ENCODE measurements at places on chromosomes 11 and 22.
A peak's percentile ranks its signal among the peaks of the same experiment; 100 is the strongest.

- DNase-seq, result no peak
These were observed 27.0 kb downstream of the PITPNB start for GRCh38 chr22:27892064-27892463.

DNA sequence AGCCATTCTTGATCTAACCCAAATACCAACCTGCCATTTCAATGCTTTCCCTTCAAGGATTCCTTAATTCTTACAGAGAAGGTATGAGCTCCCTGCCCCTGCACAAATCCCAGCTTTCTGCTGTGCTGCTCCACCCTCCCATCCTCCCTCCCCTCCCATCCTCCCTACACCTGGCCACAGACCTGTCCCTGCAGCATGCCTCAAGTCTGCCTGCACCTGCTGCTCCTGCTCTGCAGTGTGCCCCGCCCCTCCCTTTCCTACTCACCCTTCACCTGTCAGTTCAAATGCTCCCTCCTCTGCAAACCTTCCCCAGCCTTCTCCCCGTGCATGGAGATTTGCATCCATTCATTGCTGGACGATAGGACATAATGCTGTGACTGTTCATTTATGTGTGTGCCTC is 139.9 kb upstream of the NARS2 start:
- DNase-seq, result no peak

- DNase-seq, result no peak
These were observed 114.4 kb downstream of the CADM1 start for GRCh38 chr11:115389790-115390189.

GRCh38 chr22:19130959-19131684 is at the start of gene TSSK2:
Gene TSSK2 (plus strand): TSS chr22:19131308. CDS start chr22:19131400, 92 bp downstream.
- no peak for DNase-seq

DNA sequence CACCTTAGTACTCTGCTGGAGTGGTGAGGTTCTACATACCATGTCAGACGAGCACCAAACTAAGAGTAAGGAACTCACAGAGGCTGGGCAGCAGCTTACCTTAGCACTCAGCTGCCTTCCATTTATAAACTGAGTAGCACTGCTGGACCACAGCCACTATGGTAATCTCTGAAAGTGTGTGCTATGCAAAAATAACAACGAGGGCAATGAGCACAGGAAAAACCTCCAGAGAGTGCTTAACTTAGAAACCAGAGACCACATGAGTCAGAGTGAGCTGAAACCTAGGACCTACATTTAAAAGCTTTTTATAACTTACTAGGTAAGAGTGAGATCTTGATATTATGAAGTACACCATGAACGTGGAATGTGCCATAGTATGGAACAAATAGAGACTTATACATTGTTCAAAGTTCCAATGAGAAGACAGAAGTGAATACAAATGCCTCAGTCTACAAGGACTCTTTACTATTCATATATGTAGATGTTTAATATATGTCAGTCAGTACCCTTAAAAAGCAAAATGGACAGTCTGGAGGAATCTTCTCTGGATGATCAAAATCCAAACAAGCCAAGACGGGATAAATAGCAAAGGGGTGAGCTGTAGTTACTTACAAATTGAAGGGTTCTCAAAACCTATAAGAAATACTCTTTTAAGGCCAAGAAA is 17.2 kb upstream of the CD59 start:
- DNase-seq, result no peak

GRCh38 chr22:37403267-37403960 is 23.9 kb downstream of the ELFN2 start:
- DNase-seq, result no peak

- DNase-seq, result no peak
These were observed 273.2 kb downstream of the KIRREL3 start for GRCh38 chr11:126727381-126727780.

- DNase-seq, result no peak
These were observed 29.8 kb downstream of the SREBF2 start for GRCh38 chr22:41862530-41863266.

- no peak for DNase-seq
These were observed 662.5 kb upstream of the TENM4 start for GRCh38 chr11:80103142-80103859.

DNA sequence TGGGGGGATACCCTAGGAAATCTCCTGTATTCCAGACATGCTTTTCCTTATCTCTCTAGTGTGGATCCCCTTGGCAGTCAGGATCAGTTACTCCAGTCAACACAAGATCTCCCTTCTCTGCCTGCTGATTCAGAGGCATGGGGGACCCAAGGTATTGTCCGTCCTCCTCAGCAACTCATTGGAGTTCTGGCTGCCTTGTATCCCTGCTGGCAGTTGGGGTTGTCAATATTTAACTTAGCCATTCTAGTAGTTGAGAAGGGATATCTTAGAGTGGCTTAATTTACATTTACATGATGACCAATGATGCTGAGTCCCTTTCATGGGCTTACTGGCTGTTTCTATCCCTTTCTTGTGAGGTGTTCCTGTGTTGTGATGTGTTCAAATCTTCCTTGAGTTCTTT is 74.2 kb downstream of the GRK3 start:
- no peak for DNase-seq

DNA sequence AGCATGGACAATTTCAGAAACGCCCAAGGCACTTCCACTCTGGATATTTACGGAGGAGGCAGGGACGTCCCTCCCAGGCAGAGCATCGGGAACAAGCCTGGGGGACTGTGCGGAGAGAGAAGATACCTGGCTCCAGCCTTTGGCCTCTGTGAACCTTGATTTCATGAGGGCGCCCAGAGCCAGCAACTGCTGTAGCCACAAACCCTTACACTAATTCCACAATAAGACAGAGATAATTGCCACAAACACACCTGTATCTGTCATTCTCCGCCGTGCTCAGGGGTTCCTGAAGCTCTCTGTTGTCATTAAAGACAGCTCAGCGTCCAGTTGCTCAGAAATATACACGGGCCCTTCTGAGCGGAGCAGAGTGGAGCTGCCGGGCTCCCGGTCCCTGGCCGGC is 1292.1 kb downstream of the TBC1D22A start:
- DNase-seq, result no peak

- no peak for DNase-seq
These were observed 5.8 kb upstream of the ATG16L2 start for GRCh38 chr11:72808331-72808798.

- DNase-seq, result no peak
These were observed 1294.8 kb downstream of the TBC1D22A start for GRCh38 chr22:48057116-48057835.

- no peak for DNase-seq
These were observed 16.2 kb downstream of the JHY start for GRCh38 chr11:122898799-122899198.

DNA sequence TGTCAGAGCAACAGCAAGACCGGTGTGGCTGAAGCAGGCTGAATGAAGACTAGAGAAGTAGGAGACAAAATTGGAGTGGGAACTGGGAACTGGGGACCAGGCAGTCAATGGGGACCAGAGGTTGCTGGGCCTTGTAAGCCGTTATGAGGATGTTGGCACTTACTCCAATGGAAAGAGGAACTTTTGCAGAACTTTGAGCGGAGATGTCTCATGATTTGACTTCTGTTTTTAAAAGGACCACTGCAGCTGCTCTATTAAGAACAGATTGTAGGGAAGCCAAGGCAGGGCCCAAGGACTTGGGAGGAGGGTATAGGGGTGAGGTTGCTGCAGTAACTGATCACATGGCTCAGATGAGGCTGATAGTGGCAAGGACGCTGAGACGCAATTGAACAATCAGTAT is 34.2 kb downstream of the IL18 start:
- DNase-seq, result peak; percentile 64

- DNase-seq, result no peak
These were observed 70.8 kb downstream of the KCNJ1 start for GRCh38 chr11:128796270-128796669.

- no peak for DNase-seq
These were observed 815 bp downstream of the EHD1 start for GRCh38 chr11:64877390-64878222.

- peak; percentile 60 for DNase-seq
These were observed 86.3 kb downstream of the CCDC83 start for GRCh38 chr11:85941380-85941973.

- DNase-seq, result no peak
These were observed 174.4 kb upstream of the NARS2 start for GRCh38 chr11:78748918-78749690.

GRCh38 chr11:6443269-6444003 is 2.6 kb upstream of the HPX start:
- DNase-seq, result peak; percentile 75

DNA sequence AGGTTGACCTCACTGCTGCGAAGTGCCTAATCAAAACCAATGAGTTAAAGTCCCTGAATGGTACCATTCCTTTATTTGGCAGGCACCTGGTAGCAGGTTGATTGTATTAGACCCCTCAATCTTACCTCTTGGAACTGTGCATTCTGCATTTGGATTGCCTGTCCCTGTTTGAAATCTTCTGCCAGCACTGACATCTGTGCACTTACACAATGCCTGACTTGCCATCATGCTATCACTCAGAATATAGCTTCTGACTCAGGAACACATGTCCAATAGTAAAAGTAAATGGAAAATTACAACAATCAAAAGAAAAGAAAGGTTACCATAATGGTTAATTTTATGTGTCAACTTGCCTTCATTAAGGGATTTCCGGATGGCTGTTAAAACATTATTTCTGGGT is 366.0 kb upstream of the PDGFD start:
- no peak for DNase-seq

- no peak for DNase-seq
These were observed 105.1 kb downstream of the ARHGAP32 start for GRCh38 chr11:129086976-129087375.

DNA sequence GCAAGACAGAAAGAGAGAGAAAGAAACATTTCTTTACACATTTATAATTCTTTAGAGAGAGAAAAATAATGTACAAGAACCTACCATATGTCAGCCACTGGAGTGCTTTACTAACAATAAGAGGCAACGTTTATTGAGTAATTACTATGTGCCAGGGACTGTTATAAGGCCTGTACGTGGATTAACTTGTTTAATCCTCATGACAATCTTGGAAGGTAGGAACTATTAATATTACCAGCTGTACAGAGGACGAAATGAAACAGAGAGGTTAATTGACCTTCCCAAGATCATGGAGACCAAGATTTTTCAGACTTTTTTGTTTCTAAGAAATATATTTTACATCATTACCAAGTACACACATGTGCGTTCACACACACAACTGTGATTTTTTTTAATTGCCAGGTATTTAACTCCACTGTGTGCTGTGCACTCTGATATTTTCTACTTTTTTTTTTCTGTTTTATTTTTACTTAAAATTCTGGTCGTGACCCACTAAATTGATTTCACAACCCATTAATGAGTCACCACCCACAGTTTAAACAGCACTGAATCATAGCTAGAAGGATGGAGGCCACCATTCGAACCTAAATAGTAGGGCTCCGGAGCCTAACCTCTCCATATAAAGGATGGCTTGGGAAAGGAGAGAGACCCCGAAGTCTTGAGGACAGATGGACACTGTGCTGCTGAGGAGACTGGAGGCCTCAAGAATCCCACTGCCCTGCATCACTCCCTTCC is 21.4 kb downstream of the CREB3L1 start:
- peak; percentile 51 for DNase-seq

DNA sequence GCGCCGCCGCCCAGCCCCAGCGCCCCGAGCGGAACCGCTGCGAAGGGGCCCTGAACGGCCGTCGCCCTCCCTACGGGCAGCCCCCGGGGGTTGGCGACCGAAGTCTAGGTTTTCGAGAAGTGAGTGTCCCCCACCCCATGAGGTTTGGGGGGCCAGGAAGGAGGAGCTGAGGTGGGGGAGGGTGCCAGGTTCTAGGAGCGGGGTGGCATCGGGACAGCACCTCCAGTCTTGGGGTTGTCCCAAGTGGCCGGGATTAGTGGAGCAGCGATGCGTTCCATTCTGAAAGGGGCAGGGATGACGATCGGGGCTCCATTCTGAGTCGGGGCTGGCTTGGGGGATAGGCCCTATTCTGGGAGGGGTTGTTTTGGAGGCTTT is 408 bp downstream of the PPP2R5B start:
- peak; percentile 15 for DNase-seq

DNA sequence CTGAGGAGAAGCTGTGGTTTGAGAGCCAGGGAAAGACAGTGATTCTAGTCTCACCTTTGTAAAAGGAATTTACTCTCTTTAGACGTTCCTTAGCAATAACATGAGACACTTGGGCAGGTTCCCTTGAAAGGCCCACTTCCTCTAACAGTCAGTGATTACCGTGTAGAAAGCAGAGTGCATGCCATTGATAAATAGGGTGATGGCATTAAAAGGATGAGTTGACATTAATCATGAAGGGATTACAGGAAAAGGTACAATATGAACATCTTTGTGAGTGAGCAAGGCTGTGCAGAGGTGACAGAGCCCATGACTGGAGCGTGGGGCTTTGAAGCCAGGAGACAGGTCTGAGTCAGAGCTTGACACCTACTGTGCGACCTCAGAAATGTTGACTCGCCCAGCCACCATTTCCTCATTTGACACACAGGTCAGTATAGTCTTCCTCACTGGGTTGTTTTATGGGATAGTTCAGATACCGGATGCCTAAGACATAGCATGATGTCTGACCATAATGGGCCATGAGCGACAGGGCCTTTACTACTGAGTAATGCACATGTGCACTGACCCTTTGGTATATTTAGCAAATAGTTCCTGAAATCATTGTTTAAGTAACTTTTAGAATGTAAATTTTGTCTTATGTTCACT is 341.7 kb upstream of the MTNR1B start:
- DNase-seq, result no peak

DNA sequence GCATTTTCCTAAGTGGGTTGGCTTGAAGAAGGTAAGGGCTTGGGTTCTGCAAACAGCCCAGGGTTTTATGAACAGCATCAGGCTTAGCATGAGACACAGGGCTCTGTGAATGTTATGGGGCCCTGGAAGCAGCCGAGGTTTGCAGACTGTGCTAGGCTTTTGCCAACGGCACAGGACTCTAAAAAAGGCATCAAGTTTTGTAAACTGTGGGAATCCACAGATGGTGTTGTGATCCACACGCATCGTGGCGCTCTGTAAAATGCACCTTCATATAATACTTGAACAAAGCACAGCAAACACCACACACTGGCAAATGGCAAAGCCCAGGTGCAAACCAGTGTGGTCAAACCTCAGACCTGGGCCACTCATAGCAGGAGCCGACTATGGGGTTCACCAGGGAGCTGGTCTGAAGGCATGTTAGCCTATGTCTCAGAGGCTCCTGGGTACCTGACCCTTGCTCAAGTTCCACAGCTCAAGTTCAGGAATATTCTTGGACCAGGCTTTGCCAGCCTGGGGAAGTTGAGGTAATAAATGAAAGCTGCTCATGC is 2.4 kb upstream of the SLCO2B1 start:
- DNase-seq, result no peak

GRCh38 chr11:65102142-65103095 is 6.4 kb downstream of the VPS51 start:
- DNase-seq, result peak; percentile 78

DNA sequence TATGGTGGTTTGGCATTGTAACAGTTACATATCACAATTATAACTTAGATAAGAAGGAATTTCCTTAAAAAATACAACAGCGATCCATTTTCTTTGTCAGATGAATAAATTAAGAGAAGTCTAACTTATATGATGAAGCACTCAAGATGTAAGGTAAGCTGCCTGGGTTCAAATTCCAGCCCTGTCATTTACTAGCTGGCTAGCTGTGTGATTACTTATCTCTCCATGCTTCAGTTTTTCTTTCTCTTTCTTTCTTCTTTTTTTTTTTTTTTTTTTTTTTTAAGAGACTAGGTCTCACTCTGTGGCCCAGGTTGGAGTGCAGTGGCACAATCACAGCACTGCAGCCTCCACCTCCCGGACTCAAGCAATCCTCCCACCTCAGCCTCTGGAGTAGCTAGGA is 22.2 kb upstream of the LDHA start:
- no peak for DNase-seq

Measured in putamen (tissue), 1 donor.